ENCODE measurements at places on chromosomes 6 and 20.

DNA sequence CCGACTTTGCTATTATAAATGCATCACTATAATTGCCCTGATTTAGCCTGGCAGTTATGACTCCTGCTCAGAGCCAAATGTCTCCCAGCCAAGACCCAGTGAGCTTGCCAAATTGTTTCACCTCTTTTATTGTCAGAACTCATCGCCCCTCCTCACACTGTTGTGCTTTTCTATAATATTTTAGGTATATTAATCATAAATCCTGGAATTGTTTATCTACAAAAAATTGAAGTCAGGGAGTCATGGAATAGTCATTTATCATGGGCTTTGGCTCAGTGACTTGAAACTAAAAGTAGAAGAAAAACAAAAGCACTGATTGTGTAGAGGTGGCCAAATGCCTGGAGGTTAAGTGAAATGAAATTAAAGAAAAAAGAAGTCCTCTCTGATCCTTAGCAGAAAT is 85.6 kb downstream of the PFDN4 start:
- no peak for DNase-seq

GRCh38 chr6:138105446-138105845 is 1.8 kb downstream of the PERP start:
- DNase-seq: peak; percentile 79

DNA sequence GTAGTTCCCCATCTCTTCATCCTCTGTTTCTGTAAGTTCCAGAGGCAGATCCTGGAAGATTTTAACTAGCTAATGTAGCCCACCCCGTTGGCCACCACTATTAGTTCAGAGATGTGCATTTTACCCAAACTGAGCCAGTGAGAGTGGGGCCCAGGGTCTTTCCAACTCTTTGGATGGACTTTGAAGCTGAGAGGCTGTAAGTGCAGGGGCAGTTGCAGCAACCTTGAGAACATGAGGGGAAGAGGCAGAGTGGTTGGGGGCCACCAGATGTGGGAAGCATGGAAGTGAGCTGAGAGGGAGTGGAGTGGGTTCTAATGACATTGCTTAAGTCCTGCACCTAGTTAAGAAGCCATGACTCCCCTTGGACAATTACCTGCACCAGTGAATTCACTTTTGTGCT is 72.2 kb downstream of the CDH26 start:
- no peak for DNase-seq

DNA sequence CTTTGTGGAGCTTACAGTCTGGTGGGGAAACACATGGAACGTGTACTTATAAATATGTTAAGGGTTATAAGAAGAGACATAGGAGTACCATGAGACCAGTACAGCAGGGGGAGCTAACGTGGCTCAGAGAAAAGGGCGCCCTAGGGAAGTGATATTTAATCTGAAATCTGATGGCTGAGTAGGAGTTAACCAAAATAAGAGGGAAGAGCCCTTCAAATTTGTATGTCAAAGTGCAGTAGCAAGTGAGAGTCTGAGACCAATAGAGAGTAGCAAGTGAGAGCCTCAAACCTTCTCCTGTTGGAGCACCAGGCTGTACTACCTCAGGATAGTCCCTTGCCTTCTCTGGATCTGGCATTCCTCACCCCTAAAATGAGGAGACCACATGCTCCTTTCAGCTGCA is 6.1 kb upstream of the PKIG start:
- DNase-seq: no peak

- DNase-seq: no peak
These were observed 143.0 kb downstream of the GMDS start for GRCh38 chr6:2102316-2102883.

DNA sequence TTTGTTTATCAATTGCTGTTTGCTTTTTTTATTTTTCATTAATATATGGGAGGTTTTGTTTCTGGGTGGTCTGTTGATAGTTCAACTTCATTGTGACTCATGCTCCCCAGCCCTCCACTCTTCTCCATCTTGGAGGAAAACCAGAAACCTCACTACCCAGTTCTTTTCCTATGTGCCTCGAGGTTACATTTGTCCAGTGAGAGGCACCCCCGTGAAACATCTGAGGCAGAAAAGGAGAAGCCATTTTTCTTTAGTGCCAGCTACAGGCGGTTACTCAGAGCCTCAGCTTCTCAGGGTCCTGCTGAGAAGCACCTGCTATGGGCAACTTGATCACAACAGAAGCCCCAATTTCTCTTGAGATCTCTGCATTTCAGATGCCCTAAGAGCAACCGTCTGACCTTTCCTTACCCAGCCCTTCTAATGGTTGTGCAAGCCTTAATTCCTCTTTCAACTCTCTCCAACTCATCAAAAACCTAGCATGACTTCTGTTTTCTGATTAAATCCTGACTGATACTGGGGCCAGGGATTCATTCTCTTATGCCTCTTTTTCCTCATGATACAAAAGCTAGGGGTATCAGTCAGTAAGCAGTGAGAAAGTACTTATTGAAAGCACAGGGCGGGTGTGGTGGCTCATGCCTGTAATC is 144.6 kb downstream of the ELOVL4 start:
- DNase-seq: no peak

DNA sequence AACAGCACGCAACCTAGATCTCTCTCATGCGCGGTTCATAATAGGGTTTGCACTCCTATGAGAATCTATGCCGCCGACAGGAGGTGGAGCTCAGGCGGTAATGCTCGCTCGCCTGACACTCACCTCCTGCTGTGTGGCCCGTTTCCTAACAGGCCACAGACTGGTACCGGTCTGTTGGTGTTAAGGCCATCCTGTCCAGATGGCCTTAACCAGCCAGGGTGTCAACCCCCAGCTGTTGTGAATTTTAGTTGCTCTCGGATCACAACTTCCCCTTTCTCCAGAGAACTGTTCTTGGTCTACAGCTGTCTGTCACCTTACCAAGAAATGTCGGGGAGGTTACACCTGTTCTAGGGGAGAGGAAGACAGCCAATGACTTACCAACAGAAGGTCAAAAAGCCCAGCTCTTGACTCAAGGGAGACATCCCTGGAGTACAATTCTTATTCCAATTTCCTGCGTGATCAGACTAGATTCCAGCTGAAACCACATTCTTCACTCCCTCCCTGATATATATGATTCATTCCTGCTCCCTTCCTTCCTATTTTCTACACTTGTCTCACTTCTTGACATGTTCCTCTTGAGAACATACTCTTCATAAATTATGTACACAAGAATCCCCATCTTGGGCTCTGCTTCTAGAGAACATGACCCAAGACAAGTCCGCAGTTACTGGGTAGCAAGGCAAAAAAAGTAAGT is 23.1 kb upstream of the DNAAF9 start:
- no peak for DNase-seq

DNA sequence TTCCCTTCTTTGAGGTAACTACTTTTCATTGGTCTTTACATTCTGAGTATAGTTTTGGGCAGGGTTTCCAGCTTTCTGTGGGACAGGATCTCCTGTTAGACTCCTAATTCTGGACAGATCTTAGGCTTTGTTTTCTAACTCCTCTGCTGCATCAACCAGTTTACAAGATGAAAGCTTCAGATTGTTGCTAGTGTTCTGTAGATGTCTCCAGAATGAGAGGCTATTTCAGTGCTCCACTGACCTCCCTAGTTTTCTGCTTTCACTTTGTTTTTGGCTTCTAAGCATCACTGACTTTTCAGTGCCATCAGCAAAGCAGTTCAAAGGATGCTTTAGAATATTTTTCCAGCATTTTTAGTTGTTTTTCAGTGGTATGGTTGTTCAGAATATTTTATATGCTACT is 101.4 kb downstream of the LIN28B start:
- no peak for DNase-seq

GRCh38 chr6:70651326-70651905 is 16.3 kb upstream of the SMAP1 start:
- no peak for DNase-seq

DNA sequence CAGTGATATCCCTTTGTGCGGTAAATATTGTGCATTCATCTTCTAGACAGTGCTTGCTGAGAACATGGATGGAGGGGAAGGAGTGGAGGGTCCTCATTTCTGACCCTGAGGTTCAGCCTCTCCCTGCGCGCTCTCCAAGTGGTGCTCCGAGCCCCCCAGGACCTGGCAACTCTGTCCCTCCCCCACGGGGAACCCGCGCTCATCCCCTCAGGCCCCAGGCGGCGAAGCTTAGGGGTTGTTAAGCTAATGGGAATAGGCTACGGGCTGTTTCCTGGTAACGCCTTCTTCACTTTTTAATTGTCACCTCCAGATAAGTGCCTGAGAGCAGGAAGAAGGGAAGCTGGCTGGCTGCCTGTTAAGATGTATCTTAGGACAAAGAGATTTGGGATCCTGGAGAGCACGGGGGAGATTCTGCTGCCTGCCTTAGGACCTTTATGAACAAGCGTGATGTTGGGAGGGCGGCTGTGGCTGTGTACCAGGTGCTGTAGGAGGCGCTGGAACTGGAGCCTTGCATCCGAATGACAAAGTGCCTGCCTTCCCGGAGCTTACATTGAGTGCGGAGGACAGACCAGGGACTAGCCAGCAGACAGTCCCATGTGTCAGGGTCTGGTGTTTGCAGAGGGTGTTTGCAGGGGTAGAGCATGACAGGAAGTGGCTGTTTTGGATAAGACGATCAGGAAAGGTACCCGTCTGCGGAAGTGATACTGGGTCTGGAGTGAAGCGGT is 11.7 kb downstream of the TSHZ2 start:
- no peak for DNase-seq

- no peak for DNase-seq
These were observed 39.7 kb downstream of the ISM1 start for GRCh38 chr20:13260650-13261279.

- DNase-seq: no peak
These were observed 359.7 kb downstream of the BTBD9 start for GRCh38 chr6:38279963-38280588.

- DNase-seq: no peak
These were observed 8.3 kb upstream of the FOXC1 start for GRCh38 chr6:1601158-1602048.

Measured in RWPE1 (cell line).